ENCODE measurements at places on chromosomes 3 and 15.

GRCh38 chr3:18283680-18284079, 141.5 kb downstream of the SATB1 start:
- DNase-seq: no peak

- peak; percentile 71 for DNase-seq
Measured at GRCh38 chr15:56919031-56919608, 676 bp downstream of the TCF12 start.

GRCh38 chr3:52088445-52089367, 32.3 kb upstream of the DUSP7 start:
- DNase-seq: no peak

- peak; percentile 14 for DNase-seq
Measured at GRCh38 chr3:11154036-11154952, at the start of gene HRH1. Gene HRH1, plus strand, starts transcription at chr3:11154493. Its CDS starts 104,545 bp downstream, at chr3:11259038.

DNA sequence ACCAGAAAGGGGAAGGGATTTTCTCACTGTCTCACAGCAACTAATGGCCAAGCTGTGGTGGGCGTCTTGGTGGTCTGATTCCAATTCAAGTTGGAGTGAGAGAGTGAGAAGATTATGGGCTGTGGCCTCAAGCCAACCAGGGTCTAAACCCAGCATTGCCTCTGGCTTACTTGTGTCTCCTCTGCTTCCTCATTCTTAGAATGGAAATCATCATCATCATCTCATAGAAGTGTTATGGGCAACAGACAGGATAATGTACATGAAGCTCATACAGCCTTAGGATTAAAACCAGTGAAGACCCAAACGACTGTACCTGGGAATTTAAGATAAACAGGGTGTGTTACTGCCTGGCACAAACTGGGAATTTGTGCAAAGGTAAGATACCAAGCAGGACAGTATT, 29.1 kb upstream of the IREB2 start:
- DNase-seq: no peak

DNA sequence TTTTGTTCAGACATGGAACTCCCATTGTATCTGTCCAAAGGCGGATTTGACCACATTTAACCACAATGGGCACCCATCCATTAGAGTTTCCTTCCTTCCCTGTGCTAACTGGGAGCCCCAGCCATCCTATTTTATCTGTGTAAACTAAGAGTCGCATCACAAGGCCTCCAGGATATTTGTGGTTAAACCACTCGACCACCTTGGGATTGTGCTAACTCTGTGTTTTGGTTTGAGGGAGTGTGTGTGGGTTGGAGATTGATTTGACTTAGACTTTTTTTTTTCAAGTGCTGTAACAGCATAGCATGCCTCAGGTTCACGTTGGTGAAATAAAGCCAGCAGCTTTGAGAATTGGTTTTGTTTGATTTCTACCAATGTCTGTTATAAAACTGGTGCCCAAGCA, 100.4 kb upstream of the TP63 start:
- DNase-seq: no peak

GRCh38 chr3:54424292-54424691, 301.9 kb downstream of the CACNA2D3 start:
- no peak for DNase-seq

DNA sequence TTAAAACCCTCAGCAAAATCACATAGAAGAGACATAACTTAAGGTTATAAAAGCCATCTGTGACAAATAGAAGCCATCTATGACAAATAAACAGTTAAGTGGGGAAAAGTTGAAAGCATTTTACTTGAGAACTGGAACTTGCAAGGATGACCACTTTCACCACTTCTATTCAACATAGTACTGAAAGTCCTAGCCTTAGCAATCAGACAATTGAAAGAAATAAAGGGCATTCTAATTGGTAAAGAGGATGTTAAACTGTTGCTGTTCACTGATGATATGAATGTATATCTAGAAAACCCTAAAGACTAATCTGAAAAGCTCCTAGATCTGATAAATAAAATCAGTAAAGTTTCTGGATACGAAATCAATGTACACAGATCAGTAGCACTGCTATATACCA, 186.9 kb upstream of the SATB1 start:
- no peak for DNase-seq

DNA sequence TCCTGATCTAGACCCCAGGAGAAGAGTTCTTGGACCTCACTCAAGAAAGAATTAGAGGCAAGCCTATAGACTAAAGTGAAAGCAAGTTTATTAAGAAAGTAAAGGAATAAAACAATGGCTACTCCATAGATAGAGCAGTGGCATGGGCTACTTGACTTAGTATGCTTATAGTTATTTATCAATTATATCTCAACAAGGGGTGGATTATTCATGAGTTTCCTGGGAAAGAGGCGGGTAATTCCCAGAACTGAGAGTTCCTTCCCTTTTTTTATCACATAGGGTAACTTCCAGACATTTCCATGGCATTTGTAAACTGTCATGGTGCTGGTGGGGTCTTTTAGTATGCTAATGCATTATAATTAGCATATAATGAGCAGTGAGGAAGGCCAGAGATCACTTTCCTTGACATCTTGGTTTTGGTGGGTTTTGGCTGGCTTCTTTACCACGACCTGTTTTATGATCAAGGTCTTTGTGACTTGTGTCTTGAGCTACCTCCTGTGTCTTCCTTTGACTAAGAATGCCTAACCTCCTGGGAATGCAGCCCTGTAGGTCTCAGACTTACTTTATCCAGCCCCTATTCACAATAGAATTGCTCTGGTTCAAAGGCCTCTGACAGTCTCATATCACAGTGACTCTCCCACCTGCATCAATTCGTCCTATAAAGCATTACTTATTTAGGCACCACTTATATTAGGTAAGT, 35.3 kb upstream of the PLSCR2 start:
- no peak for DNase-seq

GRCh38 chr3:164897342-164897741, 181.0 kb downstream of the SI start:
- no peak for DNase-seq

- DNase-seq: no peak
Measured at GRCh38 chr3:107660306-107660976, 137.7 kb downstream of the BBX start.

DNA sequence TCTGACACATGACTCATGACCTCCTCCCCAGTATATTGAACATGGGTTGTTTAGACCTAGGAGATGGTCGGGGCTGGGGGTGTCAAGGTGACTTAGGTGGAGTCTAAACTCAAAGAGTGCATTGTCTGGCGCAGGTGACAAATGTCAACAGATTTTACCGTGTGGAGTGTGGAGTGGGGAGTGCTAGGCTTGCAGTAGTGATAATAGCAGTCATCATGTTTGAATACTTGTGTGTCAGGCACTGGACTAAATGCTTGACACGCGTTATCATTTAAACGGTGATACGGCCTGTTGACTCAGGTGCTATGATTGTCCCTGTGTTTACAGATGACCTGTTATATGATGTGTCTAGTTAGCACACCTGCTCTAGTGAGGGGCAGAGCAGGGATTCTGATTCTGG, 30.8 kb downstream of the MUC20 start:
- no peak for DNase-seq

DNA sequence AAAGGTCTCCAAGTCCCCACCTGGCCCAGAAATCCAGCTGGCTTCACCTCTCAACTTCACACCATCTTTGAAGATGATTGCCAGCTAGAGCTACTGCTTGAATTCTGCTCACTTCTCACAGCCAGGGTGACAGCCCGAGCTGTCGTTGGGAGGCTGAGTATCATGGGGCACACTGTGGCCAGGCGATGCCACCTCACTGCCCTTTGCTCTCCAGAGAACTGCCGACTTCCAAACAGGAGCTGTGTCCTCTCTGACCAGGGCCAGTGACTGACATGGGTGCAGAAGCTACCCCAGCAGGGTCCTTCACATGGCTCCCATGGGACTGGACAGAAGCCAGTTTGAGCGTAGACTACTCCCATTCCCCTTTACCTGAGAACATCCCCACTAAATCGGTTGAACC, 254.0 kb downstream of the GABRB3 start:
- no peak for DNase-seq

GRCh38 chr3:12076031-12076430, 71.8 kb downstream of the SYN2 start:
- no peak for DNase-seq

DNA sequence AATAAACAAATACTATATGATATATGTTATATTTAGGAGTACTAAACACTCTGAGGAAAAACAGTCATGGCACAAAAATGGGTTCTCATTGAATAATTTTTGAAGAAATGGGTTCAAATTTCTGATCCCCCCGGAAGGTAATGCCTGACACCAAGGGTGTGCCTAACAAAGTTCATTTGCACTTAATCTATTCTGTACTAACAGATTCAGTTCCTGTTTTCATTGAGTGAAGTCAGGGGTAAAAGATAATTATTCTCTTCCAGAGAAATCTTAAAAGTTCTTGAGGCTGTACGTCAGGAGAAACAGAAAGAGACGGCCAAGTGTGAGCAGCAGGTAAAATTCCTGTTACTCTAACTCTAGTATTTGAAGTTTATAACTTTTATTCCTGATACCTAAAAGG, 34.5 kb upstream of the TMEM42 start:
- DNase-seq: no peak

DNA sequence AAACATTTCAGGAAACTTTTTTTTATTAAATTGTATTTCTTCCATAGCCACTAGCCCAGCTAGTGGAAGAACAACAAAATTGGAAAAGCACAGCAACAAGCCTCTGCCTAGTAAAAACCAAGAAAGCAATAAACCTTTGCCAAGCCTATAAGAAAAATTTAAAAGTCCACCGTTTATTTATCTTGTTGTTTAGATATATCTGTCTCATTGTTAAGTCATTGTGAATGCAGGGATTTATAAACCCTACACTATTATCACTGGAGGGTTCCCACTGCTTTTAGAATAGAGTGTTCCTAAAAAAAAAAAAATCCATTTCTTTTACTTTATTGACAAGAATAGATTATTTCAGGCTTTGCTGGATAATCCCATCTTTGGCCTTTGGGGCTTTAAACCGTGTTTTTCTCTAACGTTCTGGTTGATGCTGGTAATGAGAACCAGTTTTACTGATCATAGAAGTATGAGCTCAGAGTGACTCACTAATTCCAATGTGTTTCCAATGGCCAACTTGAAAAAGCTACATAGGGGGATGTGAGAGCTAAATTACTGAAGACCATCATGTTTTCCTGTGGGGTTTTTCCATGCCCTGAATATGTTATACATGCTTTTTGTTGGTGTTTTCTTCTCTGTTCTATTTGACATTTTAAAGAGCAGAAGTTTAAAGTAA, 634.1 kb downstream of the RBMS3 start:
- DNase-seq: no peak

- DNase-seq: no peak
Measured at GRCh38 chr3:37627951-37628620, 233.6 kb upstream of the CTDSPL start.

GRCh38 chr3:111971533-111972130, 7.2 kb upstream of the ABHD10 start:
- no peak for DNase-seq

DNA sequence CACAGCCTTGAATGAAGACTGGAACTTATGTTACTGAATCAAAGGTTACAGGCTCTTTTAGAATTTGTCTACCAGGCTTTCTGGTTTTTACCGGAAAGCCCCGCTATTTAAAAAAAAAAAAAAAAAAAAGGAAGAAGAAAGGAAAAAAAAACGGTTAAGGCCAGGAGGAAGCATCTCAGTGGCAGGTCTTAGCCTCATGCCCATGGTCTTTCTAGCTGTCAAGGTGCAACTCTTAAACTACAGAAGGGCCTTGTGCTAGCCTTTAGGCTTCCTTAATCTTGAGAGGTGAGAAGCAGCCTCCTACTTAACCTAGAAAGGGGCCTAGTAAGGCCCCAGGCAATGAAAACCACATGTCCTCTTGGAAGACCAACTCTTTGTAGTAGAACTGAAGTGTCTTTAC, 77.5 kb downstream of the TBC1D5 start:
- no peak for DNase-seq

GRCh38 chr3:150765949-150766720, 3.2 kb upstream of the SIAH2 start:
- no peak for DNase-seq

GRCh38 chr15:90161950-90162361, 39.2 kb upstream of the SEMA4B start:
- peak; percentile 34 for DNase-seq

- DNase-seq: no peak
Measured at GRCh38 chr3:45606991-45607712, 12.6 kb downstream of the LIMD1 start.

GRCh38 chr3:64748244-64748904, 60.6 kb upstream of the ADAMTS9 start:
- DNase-seq: no peak

- DNase-seq: no peak
Measured at GRCh38 chr3:44100298-44100695, 141.4 kb upstream of the TOPAZ1 start.

DNA sequence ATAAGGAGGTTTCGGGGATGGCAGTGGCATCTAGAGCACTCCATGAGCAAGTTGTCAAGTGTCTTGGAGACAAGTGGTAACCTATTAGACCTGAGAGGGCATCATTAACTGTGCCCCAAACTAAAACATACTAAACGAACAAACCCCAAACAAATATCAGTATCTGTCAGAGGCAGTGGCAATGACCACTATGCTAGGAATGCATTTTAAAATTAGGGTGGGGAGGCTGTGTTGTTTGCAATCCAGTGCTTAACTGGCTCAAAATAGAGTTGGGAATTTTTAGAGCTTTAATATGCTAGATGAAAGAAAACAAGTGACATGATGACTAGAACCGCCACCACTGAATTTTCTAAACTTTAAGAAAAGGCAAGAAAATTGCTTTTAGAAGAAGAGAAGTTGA, 51.8 kb upstream of the TPRG1 start:
- DNase-seq: no peak

DNA sequence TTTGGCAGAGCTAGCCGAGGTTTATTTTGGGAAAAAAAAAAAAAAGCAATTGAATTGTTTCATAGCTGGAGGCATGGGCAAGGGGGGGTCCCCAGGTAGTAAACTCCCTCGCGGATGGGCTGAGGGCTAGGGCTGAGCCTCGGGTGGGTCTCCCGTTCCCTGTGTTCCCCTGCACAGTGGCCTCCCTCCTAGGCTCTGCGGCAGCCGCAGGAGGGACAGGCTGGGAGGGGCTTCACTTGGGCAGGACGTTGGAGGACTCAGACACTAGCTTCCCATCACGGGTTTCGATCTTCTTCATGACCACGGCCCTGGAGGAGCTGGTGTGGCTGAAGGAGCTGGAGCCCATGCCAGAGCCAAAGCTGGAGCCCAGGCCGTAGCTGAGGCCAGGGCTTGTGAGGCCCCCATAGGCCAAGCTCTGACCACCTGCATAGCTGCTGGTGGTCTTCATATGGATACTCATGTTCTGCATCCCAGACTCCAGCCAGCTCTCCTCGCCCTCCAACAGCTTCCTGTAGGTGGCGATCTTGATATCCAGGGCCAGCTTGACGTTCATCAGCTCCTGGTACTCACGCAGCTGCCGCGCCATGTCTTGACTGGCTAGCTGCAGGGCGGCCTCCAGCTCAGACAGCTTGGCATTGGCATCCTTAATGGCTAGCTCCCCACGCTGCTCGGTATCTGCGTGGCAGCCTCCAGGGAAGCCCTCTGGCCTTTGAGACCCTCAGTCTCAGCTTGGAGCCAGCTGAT, 64.0 kb upstream of the CDAN1 start:
- DNase-seq: no peak

DNA sequence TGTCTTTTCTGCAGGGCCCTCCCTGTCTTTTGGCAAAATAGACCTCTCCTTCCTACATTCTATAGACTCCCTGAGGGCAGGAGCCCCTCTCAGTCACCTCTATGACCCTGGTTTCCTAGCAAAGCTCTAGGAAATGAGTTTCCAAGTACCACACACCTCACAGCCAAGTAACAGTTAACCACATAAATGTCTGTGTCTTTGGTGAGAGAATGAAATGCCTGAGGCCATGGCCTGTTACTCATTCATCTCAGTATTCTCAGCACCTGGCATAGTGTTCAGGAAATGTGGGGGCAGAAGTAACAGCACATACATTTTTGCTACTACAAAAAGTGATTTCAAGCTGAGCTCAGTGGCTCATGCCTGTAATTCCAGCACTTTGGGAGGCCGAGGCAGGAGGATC, 21.0 kb downstream of the RFT1 start:
- no peak for DNase-seq

Data from memory B cell (primary cell).